ENCODE measurements at places on chromosomes 6 and 20. TPM values are rescaled to one million over a fixed set of nuclear protein-coding genes. Genes with fewer than 3 reads are reported as not detected.

The RIN2 gene
- total RNA-seq: 25.0 TPM

DNA sequence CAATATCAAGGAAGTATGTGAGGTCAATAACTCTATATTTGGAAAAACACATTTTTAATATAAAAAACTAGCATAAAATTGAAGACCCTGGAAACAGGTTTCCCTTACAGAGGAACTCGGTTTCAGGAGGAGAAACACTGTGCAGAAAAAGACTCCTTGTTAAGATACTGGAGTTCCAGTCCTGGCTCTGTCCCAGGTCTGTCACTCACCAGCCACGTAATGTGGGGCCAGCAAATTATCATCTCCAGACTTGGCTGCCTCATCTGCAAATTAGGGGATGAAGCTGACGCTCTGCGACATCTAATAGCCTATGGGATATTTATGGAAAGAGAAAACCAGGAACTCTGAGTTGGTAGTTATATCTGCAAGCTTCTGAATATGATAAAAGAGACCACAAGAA is 702.7 kb downstream of the EPHA7 start:
- no peak for DNase-seq

The LRRN4 gene
- total RNA-seq: 0.57 TPM

The DOK5 gene
- total RNA-seq: 0.18 TPM

DNA sequence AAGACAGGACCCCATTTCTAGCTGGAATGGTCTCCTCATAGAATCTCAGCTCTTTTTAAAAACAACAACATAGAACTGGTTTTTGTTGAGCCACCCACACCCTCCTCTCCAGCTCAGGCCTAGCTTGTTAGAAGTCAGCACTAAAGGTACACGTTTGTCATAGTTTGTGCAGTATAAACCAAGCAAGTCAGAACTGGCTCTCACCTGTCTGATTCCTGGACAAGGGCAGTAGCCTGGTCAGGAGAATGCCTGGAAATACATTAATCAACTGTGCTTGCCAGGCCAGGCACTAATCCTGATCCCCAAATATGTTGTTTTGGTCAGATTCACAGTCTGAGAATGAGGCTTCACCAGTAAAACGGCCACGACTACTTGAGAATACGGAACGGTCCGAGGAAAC is 296.7 kb downstream of the ZFAND3 start:
- no peak for DNase-seq

The FAM83B gene
- total RNA-seq: not detected

The RIPOR2 gene
- 0.54 TPM for total RNA-seq
